ENCODE measurements at places on chromosomes 7 and 10. TPM values are rescaled to one million over a fixed set of nuclear protein-coding genes. Genes with fewer than 3 reads are reported as not detected.

- no peaks in the 10 kb centered on the region for H3K27me3 ChIP-seq
- no peaks in the 10 kb centered on the region for H3K36me3 ChIP-seq
- H3K27ac ChIP-seq, result no peak overlapping the region
- no peaks in the 10 kb centered on the region for H3K4me1 ChIP-seq
- no peak overlapping the region for H3K4me3 ChIP-seq
Observed at GRCh38 chr10:121369616-121370015, 228.6 kb downstream of the FGFR2 start.

DNA sequence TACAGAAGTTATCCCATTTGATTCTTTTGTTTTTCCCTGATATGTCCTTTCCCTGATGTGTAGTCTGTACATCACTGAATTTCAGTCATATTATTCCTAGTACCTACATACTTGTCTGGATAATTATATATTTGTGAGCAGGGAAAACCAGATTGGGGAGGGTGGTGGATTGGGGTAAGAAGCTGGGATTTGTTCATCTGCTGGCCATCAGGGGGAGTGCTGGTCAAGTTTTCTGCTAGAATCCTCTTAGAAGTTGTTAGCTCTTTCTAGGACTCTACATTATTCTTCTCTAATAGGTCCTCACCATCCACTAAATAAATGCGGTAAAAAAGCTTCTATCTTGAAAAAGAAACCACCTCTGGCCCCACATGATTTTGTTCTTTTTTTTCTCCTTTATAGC is 232.7 kb upstream of the TAC1 start:
- H3K27ac ChIP-seq, result no peak overlapping the region
- H3K4me1 ChIP-seq, result no peaks in the 10 kb centered on the region
- no peaks in the 10 kb centered on the region for H3K27me3 ChIP-seq
- DNase-seq, result no peak

The PARD3 gene
- 0.38 TPM for total RNA-seq

The MORN4 gene
- 0.14 TPM for total RNA-seq

Data from natural killer cell (primary cell).